ENCODE measurements at places on chromosomes 5 and 9. TPM values are rescaled to one million over a fixed set of nuclear protein-coding genes. Genes with fewer than 3 reads are reported as not detected.

The MYOZ3 gene
- total RNA-seq = not detected

DNA sequence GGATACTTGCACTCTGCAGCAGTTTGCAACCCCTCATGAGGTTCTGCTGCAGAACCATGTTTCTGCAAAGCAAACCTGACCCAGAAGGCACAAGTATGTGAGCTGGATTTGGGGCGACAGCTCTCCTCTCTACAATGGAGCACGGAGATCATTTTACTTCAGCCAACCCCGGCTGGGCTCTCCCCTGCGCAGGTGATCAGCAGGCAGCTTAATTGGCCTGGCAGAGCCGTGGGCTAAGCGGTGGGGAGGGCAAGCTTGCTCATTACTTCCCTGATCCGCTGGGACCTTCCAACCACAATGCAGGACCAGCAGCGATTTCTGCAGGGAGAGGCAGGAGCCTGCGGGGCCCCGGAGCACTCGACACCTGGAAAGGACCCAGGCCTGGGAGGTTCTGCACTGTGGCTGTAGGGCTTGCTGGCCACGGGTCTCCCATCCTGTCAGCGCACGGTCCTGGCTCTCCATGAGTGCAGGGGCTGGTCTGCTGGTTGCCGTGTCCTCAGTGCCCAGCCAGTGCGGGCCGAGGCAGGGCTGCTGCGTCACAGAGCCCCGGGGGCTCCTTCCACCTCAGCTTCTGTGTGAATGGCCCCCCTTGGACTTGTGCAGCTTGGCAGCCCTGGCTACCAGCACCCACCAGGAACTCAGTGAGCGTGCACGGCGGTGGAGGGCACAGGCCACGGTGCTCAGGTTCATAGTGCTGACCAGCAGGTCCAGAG, 51.8 kb upstream of the RAPGEF1 start:
- ATAC-seq = no peak

DNA sequence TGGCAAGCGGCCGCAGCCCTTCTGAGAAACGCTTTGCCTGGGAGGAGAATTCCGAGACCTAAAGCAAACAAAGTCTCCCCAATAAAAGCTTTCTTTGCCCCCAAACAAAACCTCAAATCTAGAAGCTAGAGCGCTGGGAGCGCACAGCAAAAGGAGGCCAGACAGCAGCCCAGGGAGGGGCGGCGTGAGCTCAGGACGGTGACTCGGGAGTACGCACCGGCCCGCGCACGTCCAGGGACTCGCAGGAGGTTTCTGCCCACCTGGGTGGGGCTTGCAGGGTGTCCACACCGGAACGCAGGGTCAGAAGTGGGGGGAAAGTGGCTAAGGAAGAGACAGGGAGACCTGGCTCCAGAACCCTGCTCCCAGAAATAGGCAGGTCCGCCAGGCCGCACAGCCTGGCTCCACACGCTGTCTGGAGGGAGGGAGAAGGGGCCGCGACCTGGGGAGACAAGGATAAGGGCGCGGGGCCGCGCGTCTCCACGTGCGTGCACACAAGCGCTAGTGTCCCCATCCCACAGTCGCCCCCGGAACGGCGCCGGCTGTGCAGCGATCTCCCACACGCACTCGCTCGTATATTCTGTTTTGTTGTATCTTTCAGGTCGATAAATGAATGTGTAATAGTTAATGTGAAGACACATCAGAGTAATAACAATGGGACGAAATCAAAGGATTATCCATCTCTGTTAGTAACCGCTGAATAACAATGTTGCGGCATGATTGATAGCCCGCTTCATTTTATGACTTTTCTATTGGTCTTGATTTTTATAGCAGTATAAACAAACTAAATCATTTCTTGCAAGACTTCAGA, 2.3 kb upstream of the OTP start:
- no peak for ATAC-seq

The CLTB gene
- 266 TPM for total RNA-seq

DNA sequence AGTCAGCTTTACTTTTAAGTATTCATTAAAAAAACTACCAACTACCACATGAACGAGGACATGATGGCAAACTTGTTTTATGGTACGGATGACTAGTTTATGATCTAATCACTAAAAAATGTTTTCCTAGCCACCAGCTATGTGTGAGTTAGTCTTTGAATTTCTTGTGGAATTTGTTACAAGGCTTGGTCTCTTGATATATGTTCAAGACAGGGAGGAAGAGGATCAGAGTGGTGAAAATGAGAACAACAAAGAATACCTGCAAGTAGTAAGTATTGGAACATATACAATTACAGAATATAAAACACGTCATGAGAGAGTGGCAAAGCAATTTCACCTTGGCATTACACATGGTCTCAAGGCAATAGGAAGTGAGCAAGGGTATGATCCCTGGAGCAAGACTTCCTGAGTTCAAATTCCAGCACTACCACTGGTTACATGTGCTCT, 548.6 kb upstream of the TLE4 start:
- peak; percentile 41 for ATAC-seq

GRCh38 chr5:65332591-65332990, 149.1 kb downstream of the ADAMTS6 start:
- ATAC-seq = no peak

Data from esophagus mucosa (tissue), 1 donor.